Stimulated activated naive CD8-positive, alpha-beta T cell treated with anti-CD3 and anti-CD28 coated beads, Interleukin-15, amount 100 ng/mL, for 72 hours (primary cell): ENCODE measurements at places on chromosomes 2 and 18.

GRCh38 chr2:51218047-51218446 lies 186.1 kb upstream of the NRXN1 start:
- DNase-seq: no peak

DNA sequence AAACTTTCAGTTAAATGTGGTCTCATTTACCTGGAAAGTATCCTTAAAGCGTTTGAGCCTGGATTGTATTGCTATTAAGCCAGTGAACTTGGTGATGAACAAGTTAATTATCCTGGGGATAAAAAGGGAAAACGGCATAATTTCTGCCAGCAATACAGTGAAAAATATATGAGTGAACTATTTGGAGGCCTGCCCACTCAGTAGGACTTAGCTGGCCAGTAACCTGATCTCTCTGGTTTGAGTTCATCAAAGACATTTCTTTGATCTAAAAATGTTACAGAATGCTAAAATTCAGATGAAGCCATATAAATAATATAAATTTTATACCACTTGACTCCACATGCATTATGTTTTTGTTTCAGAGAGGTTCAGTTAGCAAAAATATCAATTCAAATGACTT lies 241.1 kb upstream of the VWC2L start:
- DNase-seq: no peak

GRCh38 chr2:159146996-159147666 lies 139.4 kb downstream of the WDSUB1 start:
- no peak for DNase-seq

DNA sequence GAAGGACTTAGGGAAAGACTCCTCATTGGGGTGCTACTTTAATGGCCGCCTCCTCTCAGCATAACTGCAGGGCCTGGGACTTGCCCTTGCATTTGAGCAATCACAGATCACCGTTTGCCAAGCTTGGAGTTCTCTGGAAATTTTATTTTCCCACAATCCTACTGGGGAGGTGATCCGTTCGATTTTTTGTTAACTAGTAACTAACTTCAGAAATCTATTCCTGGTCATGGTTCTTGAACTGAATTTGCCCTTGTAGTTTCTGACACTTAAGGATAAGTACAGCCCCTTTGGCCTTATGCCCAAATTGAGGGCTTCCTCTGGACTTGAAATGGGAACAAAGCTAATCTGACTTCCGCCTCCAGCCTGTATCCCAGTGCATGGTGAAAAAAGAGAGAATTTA lies 60.5 kb upstream of the ST3GAL5 start:
- no peak for DNase-seq

GRCh38 chr2:80242355-80242910 lies 62.1 kb downstream of the LRRTM1 start:
- DNase-seq: no peak

- no peak for DNase-seq
These were observed 42.8 kb upstream of the LDLRAD4 start for GRCh38 chr18:13175754-13176210.

DNA sequence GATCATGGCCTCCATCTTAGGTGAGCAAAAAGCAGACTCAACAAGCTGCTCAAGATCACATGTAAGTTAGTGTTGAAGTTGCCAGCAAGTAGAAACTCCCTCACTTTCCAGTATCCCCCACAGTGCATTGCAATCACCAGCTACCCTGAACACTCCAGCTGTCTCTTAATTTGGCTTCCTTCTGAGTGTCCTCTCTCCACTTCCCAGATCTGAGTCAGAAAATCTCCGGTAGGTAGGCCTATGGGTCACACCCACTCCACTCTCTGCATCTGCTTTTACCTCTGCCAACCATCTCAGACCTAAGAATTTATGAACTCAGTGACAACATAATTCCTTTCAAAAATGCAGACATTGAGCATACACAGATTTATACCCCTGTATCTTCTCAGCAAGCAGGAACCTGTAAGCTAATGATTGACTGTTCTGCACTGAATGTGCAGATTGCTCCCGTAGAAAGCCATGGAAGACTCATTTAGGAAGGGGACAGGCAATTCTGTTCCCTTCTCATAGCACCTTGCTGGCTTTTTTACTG lies 656.9 kb downstream of the EPHA4 start:
- DNase-seq: no peak
